ENCODE measurements at places on chromosomes 2 and 18. TPM values are rescaled to one million over a fixed set of nuclear protein-coding genes. Genes with fewer than 3 reads are reported as not detected.

DNA sequence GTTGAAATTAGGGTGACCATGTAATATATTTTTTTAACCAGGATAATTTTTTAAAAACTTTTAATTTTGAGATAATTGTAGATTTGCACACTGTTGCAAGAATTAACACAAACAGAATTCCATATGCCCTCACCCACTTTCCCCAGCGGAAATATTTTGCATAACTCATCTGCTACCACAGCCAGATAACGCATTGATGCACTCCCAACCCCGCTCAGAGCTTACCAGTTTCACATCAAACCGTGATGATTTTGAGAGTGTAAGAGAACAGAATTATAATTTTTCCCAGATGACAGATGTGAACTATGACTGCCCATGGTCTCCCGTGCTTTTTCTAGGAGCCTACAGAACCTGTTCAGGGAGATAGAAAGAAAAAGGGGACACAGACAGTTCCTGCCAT lies 35.2 kb upstream of the LDLRAD4 start:
- no peak for DNase-seq

DNA sequence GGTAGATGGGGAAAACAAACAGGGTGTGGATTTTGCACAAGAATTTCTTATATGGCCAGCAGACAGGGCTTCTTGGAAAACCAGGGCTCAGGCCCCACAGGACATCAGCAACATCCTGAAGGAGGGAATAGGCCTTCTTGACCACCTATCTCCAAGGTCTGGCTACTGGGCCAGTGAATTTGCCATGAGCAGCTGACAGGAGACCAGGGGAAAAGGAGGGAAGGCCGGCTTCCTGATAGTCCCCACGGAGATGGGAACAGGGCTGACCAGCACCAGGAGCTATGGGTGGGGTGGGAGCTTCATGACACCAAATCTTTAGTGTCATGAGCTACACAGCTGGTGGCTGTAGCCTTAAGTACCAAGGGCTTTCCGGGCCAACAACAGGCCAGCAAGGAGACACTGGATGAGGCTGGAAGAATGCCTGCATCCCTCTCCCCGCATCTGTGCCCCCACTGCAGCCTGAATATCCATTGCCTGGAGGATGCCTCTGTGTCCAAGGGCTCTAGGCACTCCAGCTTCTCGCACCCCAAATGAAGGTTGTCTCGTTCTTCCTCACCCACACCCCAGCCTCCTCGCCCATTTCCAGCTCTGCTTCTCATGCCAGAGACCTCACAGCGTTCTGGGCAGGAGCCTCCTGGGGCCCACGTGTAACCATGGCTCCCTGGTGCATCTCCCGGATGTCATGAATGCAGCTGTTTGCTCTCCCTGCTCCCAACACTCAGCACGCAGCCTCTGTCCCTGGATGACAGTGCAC lies 74.8 kb downstream of the EMX1 start:
- DNase-seq: no peak

DNA sequence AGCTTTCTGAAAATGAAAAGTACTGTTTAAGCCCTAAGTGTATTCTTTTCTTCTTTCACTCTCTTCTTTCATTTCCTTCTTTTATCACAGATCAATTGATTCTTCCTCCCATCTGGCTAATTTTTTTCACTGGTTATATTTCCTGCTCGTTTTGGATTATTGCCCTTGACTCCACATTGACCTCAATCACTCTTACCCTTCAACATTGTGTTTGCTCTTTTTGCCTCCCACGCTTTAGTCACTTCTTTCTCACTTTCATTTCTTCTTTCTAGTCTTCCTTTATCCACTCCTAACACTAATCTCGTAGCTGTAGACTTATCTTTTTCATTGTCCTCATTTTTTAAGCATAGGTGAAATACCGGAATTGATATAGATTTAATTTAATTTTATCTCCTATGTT lies 320.3 kb upstream of the VRK2 start:
- DNase-seq: no peak

DNA sequence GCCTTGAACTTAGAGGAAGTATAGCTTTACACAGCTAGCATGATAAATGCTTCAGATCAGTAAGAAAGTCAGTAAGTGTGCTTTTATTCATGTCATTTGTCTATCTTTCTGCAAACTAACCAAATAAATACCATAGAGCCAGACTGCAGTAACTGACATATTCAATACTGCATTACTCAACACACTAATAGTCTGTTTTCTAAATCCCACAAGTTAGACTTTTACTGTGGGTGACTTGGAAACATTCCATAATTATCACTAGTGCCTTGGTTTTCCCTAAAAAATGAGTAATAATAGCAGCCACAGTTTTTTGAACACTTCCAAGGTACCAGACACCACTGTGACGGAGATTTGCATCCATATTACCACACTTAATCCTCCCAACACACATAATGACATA lies 33.0 kb downstream of the ACVR1 start:
- DNase-seq: no peak

- DNase-seq: peak; percentile 31
Measured at GRCh38 chr2:158619496-158619895, 162.7 kb downstream of the PKP4 start.

GRCh38 chr2:167943897-167944296 lies 303.5 kb downstream of the STK39 start:
- no peak for DNase-seq

GRCh38 chr2:210363261-210363660 lies 48.3 kb upstream of the MYL1 start:
- no peak for DNase-seq

DNA sequence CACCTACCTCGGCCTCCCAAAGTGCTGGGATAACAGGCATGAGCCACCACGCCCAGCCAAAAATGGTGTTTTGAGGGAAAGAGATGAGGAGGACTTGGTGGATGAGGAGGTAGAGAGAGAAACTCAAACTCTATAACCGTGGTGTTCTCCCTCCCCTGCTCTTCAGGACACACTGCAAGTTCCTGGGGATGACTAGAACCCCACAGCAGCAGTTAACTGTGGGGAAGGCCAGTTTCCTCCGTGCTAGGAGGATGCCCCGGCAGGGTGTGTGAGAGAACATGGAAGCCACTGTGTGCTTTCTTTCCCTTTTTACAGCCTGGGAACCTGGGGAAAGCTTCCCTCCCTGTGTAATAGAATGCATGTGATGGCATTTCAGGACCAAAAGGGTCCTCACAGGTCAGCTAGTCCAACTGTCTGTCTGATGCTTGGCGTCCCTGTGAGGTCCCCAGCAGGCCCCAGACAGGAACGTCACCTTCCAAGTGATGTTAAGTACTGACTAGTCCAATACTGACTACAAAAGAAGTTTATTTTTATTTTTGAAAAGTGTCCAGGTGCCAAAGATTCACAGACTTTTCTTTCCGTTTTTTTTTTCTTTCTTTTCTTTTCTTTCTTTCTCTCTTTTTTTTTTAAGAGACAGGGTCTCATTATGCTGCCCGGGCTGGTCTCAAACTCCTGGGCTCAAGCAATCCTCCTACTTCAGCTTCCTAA lies 38.9 kb downstream of the MYCN start:
- DNase-seq: no peak

DNA sequence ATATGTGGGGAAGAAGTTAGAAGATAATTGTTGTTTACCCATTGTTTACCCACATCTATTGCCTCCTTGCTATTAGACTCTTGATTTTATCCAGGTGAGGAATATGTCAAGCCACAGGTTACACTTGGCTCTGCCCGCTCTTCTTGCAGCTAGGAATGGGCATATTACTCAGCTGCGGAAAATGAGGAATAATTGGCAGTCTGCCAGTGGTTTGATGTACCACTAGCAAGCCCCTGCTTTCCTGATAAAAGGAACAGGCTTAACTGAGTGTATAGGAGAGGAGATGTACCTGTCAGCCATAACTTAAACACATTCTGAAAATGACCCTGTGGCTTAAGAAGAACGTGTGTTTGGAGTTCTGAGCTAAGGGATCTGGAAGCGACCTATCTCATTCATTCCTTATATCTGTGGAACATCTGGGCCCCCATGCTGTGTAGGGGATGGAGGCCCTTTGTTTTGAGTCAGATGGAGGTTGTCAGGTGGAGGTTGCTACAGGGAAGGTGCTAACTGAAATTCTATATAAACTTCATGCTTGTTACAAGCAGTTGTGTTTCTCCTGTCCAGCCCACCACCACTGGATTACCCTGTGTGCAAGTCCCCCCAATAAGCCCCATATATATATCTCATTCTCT lies 4.6 kb upstream of the FMNL2 start:
- DNase-seq: no peak

DNA sequence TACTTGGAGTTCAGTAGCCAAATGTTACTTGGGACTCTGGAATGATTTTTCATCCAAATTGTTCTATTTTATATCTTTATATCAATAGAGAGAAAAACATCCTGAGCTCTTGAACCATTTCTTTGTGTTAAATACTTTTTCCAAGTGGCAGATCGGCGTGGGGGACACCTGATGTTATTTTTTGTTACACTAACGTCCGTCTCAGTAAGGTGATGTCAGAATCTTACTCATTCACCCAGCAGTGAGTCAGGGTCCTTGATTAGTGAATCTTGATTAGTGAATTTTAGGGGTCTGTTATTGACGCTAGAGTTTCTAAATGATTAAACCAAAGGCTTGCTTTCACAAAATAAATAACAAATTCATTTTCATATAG lies 1.7 kb downstream of the MIB1 start:
- no peak for DNase-seq

GRCh38 chr2:85537600-85538506 lies 1.1 kb upstream of the MAT2A start:
- peak; percentile 87 for DNase-seq

GRCh38 chr2:17146358-17146757 lies 371.9 kb downstream of the RAD51AP2 start:
- no peak for DNase-seq

DNA sequence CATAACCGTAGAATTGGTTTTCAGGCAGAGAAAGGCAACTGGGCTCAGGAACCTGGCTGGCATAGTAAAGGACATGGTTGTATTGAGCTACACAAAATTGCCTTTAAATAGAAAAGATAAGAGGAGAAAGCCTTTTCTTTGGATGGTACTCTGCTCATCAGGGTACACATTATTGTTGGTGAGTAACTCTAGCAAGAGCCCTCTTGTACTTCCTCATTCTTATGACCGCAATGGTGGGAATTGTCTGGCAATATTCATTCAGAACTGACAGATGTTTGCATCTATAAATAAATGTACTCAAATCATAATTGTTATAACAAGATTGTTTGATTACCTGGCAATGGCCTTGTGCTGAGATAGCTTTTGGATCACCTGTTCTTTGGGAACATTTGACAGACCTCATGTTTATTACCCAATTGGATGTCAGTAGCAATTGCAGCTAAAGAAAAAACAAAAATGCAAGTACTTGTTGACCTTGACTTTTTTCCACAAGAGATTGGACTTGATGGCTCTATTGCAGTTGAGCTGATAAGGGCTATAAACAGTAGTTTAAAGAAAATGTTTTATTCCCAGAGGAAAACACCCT lies 43.9 kb downstream of the MEIS1 start:
- DNase-seq: peak; percentile 54

DNA sequence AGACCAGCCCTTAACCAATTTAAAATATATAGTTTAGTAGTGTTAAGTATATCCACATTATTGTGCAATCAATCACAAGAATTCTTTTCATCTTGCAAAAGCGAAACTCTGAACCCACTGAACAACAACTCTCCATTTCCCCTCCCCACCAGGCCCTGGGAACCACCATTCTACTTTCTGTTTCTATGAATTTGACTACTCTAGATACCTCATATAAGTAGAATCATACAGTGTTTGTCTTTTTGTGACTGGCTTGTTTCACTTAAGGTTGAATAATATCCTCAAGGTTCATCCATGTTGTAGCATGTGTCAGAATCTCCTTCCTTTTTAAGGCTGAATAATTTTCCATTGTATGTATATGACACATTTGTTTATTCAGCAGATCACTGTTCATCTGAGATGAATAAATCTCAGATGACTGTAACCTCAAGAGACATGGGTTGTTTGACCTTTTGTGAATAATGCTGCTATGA lies 8.1 kb upstream of the SOS1 start:
- DNase-seq: peak; percentile 28

DNA sequence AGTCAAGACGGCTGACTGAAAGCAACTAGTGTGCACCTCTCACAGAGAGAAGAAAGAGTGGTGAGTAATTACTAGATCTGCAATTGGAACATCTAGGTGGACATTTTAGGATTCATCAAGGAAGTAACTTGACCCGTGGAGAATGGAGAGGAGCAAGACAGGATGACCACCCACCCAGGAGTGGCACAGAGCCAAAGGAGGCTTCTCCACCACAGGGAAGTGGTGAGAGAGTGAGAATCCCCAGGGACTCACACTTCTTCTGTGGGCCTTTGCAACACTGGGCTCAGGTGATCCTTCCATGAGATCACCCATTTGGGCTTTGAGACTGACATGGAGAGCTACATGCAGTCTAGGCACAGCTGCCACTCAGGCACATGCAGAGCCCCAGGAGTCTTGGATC lies 132.8 kb upstream of the GALNT5 start:
- no peak for DNase-seq

- peak; percentile 60 for DNase-seq
Measured at GRCh38 chr2:21067125-21067524, 23.3 kb upstream of the APOB start.

- no peak for DNase-seq
Measured at GRCh38 chr2:67516899-67517530, 119.9 kb downstream of the ETAA1 start.

DNA sequence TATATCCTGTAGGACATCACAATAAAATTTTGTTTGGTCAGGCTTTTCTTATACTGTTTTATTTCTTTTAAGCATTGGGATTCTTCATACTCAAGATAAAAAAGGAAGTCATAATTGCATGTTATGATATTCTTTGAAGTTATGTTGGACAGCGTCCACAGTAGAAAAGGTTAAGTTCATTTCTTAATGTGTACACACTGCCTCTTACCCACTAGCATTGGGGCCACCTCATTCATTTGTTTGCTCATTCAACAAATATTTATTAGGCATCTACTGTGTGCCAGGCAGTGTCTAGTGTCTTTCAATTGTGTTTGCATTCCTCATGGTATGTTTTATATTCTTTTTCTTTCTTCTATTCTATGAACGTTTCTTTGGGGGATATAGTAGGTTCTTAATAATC lies 70.2 kb downstream of the PTPRM start:
- DNase-seq: no peak

DNA sequence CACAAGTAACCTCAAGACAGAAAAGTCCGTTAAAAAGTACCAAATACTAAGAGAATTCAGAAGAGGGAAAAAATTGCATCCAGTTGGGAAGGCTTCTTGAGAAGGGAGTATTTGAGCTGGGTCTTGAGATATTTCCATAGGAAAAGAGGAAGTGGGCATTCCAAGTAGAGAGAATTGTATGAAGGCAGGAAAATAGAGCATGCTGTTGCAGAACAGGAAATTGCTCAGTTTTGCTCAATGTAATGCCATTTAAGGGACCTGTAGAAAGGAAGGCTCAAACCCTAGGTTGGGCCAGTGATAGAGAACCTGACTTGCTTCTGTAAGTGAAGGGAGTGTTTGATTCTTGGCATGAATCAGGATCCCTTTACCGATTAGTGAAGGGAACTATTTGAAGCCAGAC lies 1.0 kb upstream of the ZC3H8 start:
- no peak for DNase-seq

GRCh38 chr2:164694275-164694695 lies 73.0 kb upstream of the GRB14 start:
- DNase-seq: no peak

The SMAD4 gene
- 18.6 TPM for polyA plus RNA-seq

The DUSP2 gene
- polyA plus RNA-seq: 1.8 TPM

The UGT1A3 gene
- 6.8 TPM for polyA plus RNA-seq

The PROKR1 gene
- 0.13 TPM for polyA plus RNA-seq

The CCDC68 gene
- 40.2 TPM for polyA plus RNA-seq

The TGFA gene
- polyA plus RNA-seq: 9.6 TPM

The GREB1L gene
- polyA plus RNA-seq: 0.52 TPM

The SPATA3 gene
- polyA plus RNA-seq: not detected

The RFX8 gene
- 0.10 TPM for polyA plus RNA-seq

The SNTG2 gene
- not detected for polyA plus RNA-seq

The CYP27C1 gene
- not detected for polyA plus RNA-seq

The SLC9A4 gene
- 0.07 TPM for polyA plus RNA-seq

Data from small intestine (tissue), 16 donors.